Central memory CD4-positive, alpha-beta T cell (primary cell): ENCODE measurements at places on chromosomes 11 and 22.

DNA sequence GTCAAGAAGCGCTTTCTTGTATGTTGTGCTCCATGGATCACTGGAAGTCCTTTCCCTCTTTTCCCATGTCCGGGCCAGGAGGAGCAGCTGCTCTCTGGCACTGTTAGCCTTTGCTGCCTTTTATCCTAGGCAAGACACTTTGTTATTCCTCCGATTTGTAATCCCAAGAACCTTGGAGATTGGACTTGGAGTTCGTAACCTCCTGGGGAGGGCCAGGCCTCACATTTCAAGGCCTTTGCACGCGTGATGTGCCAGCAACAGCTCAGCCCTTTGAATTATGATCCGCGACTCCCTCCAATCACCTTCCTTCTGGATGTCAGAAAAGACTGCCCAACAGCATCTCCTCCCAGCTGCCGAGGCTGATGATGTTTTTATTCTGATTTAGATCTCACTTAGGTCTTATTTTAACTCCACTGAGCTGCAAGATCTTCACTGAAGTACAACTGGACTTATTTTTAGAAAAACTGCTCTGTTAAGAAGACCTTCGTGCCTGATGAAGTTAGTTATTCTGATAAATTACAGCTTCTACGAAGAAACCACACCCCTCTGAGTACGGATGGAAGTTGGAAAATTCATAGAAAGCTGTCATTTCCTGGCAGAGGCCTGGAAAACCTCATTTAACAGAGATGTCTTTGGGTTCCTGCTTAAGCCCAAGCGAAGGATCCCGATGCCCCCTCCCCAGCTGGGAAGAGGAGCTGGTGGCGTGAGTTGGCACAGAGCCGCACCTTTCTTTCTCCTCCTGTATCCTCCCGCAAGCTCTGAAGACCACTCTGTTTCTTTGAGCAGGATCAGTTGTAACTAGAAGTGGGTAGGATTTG is 62.4 kb downstream of the PARVB start:
- no peak for DNase-seq

- DNase-seq = no peak
These were observed 103.7 kb downstream of the DSCAML1 start for GRCh38 chr11:117693344-117693743.

DNA sequence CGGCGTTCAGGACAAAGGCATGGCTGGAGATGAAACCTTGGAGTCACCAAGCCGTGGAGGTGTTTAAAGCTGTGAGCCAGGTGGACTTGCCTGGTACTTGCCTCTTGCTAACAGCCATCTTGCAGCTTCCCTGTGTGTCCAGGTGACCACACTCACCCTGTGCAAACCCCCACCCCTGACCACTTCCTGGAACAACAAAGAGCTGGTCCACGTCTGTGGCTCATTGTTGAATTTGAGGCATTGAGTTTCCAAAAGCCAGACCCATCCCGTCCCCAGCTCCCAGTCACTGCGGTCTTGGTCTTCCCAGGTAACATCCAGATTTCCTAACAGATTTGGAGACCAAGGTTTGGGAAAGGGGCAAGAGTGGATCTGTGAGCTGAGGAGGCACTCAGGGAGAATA is 18.5 kb downstream of the DHCR7 start:
- DNase-seq = no peak

GRCh38 chr11:8503910-8504364 is 90.1 kb downstream of the STK33 start:
- no peak for DNase-seq

GRCh38 chr22:49488943-49489342 is 338.7 kb downstream of the BRD1 start:
- no peak for DNase-seq

DNA sequence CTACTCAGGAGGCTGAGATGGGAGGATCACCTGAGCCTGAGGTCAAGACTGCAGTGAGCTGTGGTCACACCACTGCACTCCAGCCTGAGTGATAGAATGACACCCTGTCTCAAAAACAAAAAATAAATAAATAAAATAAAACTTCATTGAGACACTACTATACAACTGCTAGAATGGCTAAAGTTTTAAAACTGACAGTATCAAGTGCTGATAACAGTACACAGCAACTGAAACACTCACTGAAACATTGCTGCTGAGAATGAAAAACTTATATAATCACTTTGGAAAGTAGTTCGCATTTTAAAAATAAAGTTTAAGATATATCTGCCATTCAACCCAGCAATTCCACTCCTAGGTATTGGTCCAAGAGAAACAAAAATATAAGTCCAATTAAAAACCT is 100.7 kb downstream of the WNT11 start:
- DNase-seq = no peak

DNA sequence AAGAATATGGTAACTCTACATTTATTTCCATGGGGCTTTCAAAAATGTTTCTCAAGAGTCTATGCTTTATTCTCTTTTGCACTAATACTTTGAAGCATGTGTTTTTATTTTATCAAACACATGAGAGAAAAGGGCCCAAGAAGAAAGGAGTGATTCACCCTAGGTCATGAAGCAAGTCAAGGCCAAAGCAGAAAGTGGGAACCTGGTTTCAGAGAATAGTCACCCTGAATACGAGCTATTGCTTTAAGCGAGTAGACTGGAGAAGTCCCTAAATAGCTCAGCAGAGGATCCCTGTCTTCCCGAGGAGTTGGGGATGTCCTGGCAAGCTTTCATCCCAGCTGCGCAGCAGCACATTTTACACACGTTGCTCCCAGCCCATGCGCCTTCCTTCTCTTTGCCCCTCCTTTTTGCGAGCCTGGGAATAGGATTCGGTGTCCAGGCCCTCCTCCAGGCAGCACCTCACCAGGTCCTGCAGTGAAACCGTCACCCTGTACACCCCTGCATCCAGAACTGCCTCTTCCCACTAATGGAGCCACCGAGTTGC is 19.1 kb downstream of the MPEG1 start:
- no peak for DNase-seq

DNA sequence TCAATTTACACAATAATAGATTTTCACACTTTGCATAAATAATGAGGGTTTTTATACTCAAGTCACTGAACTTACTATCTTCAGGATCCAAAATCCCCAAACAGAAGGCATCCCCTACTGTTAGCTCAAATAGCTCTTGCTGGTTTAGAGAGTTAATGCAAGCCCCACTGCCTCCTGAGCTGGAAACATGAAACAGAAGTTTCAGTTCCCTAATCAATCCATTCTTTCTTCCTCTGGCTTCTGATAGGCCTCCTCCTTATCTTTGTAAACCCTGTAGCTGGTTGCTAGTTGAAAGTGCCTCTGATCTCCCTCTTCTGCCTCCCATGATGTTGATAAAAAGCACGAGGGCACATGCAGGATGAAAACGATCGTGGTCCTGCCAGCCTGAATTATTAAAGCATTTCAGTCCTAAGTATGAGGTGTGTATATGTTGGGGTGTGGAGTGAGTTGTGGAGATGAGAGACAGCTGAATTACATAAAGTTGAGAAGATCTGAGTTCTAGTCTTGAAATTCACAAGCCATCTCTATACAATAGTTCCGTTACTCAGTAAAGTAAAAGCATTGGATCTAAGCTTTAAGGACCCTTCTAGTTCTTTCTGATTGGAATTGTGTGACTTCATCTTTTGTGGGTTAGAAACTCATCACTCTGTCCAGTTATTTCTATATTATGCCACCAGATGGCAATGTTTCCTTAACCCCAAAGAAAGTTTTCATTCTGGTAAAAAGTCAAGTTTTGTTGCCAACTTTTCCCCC is 35.0 kb upstream of the EHF start:
- peak; percentile 12 for DNase-seq

GRCh38 chr11:102849311-102849710 is 5.9 kb upstream of the MMP3 start:
- no peak for DNase-seq

- no peak for DNase-seq
These were observed 69.1 kb upstream of the SUSD2 start for GRCh38 chr22:24112188-24112587.

- no peak for DNase-seq
These were observed 15.6 kb downstream of the OVCH2 start for GRCh38 chr11:7690648-7691047.

DNA sequence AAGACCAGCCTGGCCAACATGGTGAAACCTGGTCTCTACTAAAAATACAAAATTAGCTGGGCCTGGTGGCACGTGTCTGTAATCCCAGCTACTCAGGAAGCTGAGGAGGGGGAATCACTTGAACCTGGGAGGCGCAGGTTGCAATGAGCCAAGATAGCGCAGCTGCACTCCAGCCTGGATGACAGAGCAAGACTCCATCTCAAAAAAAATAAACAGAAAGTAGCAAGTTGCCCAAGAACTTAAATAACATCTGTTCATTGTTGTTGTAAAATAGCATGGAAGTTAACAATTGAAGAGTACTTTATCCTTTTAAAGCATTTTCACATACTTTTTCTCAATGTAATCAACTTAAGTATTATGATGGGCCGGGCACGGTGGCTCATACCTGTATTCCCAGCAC is 5.7 kb downstream of the AMBRA1 start:
- DNase-seq = no peak

DNA sequence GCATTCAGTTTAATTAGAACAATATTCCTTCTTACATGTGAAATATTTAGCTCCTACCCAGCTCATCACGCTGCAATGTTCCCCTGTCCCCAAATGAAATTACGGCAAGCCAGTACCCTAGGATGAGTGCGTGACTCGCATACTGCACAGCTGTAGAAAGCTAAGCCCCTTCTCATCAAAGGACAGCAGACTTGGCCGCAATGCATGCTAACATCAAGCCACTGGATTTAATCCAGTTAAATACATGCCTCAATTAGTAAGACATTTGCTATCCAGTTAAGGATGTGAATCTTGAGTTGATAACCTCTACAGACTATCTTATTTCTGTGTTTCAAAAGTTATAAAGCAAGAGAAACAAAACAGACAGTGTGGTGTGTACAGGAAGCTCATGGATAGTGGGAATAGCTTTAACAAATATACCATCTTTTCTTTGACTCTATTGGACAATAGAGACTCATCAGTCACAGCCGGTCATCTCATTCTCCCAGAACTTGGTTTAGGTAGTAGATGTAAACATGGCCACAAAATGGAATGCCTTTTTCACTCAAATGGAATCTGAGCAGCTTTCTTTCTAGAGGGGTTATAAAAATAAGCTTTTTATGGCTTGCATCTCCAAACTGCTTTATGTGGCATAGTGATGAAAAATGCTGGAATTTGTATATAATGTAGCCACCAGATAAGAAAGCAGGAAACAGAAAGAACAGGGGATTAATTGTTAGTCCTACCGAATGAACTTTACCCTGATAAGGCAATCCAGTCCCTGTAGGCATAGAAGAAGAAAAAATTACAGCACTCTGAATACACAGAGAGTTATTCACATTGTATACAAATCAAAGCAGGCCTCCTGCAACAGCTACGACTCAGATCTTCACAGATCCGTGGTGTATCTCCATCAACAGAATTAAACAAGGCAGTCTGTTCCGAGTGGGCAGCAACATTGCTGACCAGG is 224.1 kb downstream of the CADM1 start:
- no peak for DNase-seq

DNA sequence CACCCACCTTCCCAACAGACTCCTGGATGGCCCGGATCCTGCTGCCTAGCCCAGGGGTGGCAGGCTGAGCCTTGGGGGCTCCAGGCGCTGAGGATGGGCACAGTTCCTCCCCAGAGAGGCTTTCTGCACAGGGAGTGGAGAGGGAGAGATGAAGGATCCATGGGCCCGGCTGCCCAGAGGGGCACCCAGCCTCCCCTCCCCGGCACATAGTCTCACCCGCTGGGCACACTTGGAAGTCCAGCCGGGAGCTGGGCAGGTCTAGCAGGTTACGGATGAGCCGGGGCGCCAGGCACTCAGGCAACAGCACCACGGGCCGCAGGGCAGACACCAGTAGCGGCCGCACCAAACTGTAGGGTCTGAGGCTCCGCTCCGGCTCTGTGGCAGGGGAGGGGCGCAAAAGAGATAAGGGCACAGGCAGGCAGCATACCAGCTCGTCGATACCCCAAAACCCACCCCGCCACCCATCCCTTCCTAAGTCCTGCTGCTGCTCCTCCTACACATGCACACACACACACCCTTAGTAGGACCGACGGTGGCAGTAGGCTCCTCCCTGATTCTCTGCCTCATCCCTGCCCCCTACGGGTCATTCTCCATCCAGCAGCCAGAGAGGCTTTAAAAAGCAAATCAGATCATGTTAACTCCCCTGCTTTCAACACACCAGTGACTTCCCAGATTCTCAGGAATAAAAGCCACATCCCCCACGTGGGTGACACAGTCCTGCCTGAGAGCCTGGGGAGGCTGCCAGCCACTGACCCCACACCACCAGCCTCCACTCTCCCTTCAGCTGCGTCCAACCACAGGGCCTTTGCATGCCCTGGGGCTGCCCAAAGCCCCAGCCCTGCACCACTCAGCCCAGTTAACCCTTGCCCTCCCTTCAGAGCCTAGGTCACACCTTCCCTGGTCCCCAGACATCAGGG is 6.5 kb upstream of the MFNG start:
- peak; percentile 46 for DNase-seq

DNA sequence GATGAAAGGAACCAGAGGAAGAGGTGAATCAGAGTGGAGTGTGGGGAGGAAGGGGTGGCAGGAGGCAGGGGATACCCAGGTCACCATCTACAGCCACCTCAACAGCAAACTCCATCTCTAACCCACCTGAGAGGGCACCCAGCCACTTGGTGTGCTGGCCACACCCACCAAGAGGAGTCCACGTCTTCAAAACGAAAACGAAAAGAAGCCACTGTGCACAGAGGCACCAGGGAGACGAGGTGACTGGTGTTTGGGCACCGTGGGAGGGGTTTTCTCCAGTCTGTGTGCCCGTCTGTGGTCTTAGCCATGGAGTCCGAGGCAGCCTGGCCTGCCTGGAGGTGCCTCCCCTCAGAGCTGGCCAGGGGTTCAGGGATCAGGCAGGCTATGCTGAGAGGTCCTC is 20.2 kb downstream of the PDGFB start:
- DNase-seq = no peak

DNA sequence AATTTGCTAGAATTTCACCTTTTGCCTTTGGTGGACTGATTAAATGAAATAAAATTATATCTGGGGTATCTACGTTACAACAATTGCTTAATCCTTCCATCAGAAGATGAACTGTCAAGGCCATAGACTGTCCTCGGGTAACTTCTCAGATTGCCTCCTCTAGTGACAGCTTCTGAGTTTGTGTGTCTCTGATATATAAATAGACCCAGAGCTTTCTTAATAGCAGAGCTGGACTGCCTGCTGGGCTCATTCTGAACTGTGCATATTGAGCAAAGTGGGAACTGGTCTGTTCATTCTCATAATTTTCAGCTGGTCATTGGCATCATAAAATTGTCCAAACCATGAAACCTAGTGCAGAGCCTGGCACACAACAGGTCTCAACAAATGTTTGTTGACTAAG is 99.1 kb upstream of the GRAMD1B start:
- no peak for DNase-seq

GRCh38 chr22:21624880-21625791 is 4.7 kb downstream of the YDJC start:
- no peak for DNase-seq

DNA sequence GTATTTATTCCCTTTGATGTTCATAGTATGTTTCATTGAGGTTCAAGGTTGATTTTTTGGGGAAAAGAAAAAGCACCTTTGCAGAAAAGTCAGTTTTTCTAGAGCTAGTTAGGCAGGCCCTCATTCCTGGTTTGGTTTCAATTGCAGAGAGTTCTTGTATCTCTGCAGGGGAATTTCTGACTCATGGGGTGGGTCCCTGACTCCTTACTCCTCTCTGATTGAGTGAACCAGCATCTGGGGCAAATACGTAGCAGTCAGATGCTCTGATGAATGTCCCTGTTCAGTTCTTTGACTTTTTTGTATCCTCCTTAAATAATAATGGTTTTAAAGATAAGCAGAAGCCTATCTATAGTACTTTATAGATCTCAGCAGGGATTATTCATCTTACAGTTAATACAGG is 7.7 kb upstream of the NCR3LG1 start:
- no peak for DNase-seq
